ENCODE measurements at places on chromosomes 6 and 20.

DNA sequence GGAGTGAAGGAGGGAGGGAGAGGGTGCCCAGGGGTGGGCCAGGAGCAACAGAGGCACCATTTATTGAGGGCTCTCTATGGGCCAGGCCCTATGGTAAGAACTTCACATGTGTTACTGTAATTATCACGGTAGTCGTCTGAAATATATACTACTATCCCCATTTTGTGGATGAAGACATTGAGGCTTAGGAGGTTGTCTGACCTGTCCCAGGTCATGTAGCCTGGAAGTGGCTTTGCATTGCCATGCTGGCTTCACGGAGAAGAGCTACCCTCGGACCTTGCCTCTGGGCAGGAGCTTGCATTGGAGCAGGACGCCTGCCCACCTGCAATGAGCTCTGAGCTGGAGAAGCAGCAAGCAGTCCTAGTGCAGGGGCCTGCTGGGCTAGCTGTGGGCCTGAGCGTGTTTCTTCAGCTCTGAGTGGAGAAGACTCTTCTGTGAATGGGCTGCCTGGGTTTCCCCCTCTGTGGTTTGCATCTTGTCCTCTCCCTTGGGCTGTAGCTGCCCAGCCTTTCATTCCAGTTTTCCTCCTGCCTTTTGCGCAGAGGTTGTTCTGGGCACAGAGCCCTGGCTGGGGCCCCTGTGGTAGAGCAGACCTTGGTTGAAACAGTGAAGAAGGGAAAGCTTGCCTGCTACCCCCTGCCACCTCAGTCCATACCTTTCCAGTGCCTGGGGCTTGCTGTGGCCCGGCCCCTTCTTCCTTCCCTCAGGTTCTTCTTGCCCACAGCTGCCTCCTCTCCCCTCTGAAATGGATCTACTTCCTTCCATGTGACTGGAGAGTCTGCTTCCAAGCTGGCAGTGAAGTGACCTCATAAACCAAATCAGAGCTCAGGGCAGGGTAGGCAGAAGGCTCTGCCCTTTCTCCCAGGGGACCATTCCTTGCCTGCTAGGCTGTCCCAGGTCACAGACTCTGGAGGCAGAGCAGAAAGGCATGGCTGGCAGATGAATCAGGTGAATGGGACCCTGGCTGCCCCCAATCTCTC is 24.1 kb upstream of the SRF start:
- DNase-seq: no peak

DNA sequence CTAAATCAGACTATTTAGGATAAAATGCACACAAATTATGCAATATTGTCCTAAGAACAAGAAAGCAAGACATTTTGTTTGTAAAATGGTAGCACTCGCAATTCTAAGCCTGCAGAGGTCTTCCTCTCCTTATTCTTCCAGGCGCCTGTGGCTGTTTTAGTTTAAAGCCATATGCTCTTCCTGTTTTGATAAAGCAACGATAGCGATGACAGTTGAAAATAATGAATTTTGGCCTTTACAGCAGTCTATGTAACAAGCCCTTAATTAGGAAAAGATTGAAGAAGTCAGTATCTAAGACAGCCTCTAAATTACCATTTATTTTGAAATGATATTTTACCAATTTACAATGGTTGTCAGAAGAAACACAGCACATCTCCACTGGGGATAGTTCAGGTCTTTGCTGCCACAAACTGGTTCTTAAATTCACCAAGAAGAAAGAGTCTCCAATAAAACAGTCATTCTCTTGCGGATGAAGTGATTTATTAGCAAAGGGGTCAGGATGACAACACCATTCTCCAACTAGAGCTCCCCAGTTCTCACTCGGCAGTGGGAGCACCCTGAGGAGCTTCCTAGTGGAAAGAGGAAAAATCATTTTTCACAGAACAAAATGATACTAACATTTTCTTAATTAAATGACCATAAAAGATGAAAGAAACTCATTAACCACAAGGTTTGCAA is 21.4 kb downstream of the UBE3D start:
- DNase-seq: no peak

DNA sequence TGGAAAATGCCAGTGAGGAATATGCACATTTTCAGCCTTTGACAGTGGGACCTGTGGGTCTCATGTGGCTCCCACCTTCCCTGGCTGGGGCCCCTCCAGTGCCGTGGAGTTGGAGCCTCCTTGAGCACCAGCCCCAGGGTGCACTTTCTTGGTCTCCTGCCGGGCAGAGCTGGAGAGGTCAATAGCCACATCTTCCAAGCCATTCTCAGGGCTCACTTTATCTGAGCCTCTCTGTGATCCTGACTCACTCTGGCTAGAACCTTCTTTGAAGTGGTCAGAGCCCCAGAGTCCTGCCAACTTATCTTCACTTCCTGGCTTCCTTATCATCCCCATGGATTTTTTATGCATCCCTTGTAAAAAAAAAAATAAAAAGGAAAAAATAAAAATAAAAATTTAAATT is 5.7 kb downstream of the VSX1 start:
- DNase-seq: peak; percentile 11

- no peak for DNase-seq
These were observed 44.8 kb upstream of the EDN1 start for GRCh38 chr6:12245360-12245759.

DNA sequence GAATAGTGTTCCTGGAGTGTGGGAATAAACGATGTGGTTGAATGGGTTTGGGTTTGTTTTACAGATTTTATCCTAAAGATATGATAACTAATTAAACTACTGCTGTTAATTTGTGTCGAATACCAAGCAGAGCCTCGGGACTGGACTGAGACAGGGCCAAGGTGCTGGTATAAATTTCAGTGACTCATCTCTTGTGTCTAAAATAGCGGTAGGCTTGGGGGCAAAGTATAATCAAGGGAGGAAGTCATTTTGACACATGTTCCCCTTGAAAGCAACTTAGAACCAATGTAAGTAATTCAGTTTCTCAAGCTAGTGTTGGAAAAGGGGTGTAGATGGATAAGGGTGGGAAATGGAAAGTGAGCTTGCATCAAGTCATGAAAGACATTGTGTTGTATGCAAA is 108.4 kb downstream of the PLCB4 start:
- no peak for DNase-seq

- no peak for DNase-seq
These were observed 384.3 kb downstream of the KHDRBS2 start for GRCh38 chr6:61901748-61902147.

DNA sequence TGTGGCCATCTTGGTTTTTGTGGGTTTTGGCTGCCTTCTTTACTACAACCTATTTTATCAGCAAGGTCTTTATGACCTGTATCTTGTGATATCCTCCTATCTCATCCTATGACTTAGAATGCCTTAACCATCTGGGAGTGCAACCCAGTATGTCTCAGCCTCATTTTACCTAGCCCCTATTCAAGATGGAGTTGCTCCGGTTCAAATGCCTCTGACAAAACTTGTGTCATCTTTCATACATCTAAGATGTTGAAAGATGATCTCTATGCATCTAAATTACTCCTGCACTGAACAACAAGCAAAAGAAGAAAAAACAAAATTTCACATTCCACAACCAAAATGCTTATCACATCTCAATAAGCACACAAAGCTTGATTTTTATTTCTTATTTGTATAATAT is 129.5 kb upstream of the CNR1 start:
- no peak for DNase-seq

GRCh38 chr20:20405623-20406022 is 37.7 kb downstream of the INSM1 start:
- no peak for DNase-seq

DNA sequence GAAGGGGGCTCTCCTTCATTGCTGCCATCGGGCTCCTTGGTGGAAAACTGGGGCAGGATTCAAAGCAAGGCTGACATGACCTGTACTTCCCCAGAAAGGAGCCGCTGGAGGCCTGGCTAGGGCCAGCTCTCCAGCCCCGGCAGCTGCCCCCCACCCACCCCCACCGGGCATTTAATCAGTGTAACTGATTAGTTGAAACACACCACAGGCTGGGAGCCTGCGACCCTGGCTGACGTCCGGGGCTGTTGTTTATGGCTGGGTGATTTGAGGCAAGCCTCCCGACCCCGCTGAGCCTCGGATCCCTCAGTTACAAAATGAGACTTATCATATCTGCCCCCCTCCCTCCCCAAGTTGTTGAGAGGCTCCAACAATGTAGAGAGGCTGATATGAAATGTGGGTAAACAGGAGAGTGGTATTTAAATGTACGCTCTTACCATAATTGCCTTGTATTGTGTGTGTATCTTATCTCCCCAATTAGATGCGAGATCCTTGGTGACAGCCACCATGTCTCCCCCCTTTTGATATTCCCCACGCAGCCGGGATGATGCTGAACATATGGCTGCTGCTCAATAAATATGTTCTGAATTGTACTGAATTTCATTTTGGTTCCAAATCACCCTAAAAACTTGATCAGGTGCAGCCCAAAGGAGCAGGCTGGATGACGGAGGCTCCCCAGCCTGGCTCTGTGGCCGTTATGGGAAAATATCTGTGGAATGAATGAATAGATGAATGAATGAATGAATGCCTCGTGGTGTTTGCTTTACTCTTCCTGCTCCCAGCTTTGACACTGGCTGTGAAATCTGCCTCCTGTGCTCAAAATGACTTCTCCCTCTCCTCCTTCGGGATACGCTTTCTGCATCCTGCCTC is 31.8 kb upstream of the APCDD1L start:
- DNase-seq: no peak

DNA sequence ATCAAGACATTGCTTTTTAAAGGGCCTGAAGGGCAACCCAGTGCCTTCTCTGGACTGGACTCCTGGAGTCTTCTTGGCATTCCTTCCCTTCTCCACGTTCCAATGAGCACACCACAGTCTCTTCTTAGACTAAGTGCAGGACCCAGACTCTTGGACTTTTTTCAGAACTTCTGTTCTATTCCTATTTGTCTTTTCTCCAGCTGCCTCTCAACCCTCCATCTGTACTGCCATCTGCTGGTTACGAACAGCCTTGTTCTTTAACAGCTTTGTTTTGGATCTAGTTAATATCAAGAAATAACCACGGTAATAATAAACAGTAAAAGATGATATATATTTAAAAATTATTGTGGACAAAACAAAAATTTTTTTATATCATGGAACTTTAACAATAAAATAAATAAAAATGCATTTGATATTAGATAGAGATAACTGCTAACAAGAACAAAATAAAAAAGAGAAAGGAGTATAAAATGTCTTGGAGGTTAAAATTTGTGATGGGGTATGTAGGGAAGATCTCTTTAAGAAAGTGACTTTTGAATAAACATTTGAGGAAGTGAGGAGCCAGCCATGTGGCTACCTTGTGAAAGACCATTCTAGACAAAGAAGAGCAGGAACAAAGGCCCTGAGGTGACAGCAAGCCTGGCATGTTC is 105.1 kb upstream of the HCRTR2 start:
- DNase-seq: peak; percentile 55

DNA sequence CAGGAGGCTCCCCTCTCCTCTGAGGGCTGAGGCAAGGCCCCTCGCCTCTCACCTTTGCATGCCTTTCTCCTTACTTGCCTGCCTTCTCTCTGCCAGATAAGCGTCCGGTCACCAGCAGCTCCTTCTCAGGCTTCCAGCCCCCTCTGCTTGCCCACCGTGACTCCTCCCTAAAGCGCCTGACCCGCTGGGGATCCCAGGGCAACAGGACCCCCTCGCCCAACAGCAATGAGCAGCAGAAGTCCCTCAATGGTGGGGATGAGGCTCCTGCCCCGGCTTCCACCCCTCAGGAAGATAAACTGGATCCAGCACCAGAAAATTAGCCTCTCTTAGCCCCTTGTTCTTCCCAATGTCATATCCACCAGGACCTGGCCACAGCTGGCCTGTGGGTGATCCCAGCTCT is 21.3 kb upstream of the PPARD start:
- no peak for DNase-seq

All from islet precursor cell (in vitro differentiated cells).